Articular chondrocyte of knee joint (primary cell): ENCODE measurements at places on chromosomes 16 and 17. TPM values are rescaled to one million over a fixed set of nuclear protein-coding genes. Genes with fewer than 3 reads are reported as not detected.

The EPN3 gene
- total RNA-seq = not detected in 2 replicates

The ZKSCAN2 gene
- total RNA-seq = 5.7 and 6.3 TPM in 2 replicates

The KCNJ16 gene
- not detected in 2 replicates for total RNA-seq

The TBC1D3 gene
- not detected in 2 replicates for total RNA-seq

The CARD14 gene
- total RNA-seq = under 0.01 and 0.13 TPM in 2 replicates

The MYADML2 gene
- total RNA-seq = not detected in 2 replicates

The CCDC40 gene
- 2.7 and 3.4 TPM in 2 replicates for total RNA-seq

The CAPNS2 gene
- 0.65 and 0.78 TPM in 2 replicates for total RNA-seq

The ZDHHC1 gene
- total RNA-seq = 7.5 and 9.1 TPM in 2 replicates

The MEIOB gene
- 0.32 and 0.39 TPM in 2 replicates for total RNA-seq

The HSBP1 gene
- 18.6 and 35.3 TPM in 2 replicates for total RNA-seq

The KRT33A gene
- not detected in 2 replicates for total RNA-seq

The NCOR1 gene
- total RNA-seq = 98.4 and 111 TPM in 2 replicates

The LPO gene
- under 0.01 TPM in 1 of 2 replicates, not detected in the other for total RNA-seq

The HIGD1B gene
- total RNA-seq = not detected in 2 replicates

The NTN1 gene
- 8.8 and 10.8 TPM in 2 replicates for total RNA-seq

The RSKR gene
- 3.8 and 5.5 TPM in 2 replicates for total RNA-seq

The P2RX5 gene
- total RNA-seq = 0.78 and 1.6 TPM in 2 replicates

The WFDC1 gene
- total RNA-seq = 0.43 and 0.52 TPM in 2 replicates

The ZG16 gene
- not detected in 2 replicates for total RNA-seq

The C1QL1 gene
- total RNA-seq = 1.1 and 2.4 TPM in 2 replicates

The RAP1GAP2 gene
- 5.6 and 12.9 TPM in 2 replicates for total RNA-seq

The ARL17B gene
- 2.9 and 5.0 TPM in 2 replicates for total RNA-seq

The KRTAP17-1 gene
- total RNA-seq = not detected in 2 replicates

The TOX3 gene
- not detected in 2 replicates for total RNA-seq
